ENCODE measurements at places on chromosomes 16 and 17. TPM values are rescaled to one million over a fixed set of nuclear protein-coding genes. Genes with fewer than 3 reads are reported as not detected.

RFWD3 gene
- total RNA-seq = 54.4 TPM

KRTAP17-1 gene
- total RNA-seq = not detected

PRR29 gene
- total RNA-seq = not detected

TNFRSF17 gene
- total RNA-seq = not detected

CACNA1H gene
- total RNA-seq = not detected

TEX14 gene
- not detected for total RNA-seq

CDC27 gene
- 100 TPM for total RNA-seq

NPIPA5 gene
- total RNA-seq = 2.4 TPM

CLEC18A gene
- 0.17 TPM for total RNA-seq

TPSD1 gene
- not detected for total RNA-seq

GRCh38 chr17:40072040-40072734 lies 9.4 kb downstream of the THRA start:
- peak; percentile 78 for DNase-seq

- DNase-seq = no peak
These were observed 208.3 kb downstream of the NPIPB11 start for GRCh38 chr16:29198231-29198630.

GRCh38 chr16:22861580-22861979 lies 47.6 kb downstream of the HS3ST2 start:
- no peak for DNase-seq

DNA sequence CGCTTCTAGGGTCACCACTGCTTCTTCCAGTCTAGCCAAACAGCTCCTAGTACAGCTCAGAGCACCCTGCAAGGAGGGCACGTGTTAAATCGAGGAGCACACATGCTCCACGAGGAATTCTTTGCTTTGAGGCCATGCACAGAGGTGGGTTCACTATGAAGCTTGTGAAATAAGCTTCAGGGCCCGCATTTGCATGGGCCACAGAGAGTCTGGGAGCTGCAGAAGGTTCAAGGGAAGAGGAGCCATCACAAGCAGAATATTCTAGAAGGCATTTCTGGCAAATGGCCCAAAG lies 55.3 kb downstream of the MYH13 start:
- DNase-seq = no peak

DNA sequence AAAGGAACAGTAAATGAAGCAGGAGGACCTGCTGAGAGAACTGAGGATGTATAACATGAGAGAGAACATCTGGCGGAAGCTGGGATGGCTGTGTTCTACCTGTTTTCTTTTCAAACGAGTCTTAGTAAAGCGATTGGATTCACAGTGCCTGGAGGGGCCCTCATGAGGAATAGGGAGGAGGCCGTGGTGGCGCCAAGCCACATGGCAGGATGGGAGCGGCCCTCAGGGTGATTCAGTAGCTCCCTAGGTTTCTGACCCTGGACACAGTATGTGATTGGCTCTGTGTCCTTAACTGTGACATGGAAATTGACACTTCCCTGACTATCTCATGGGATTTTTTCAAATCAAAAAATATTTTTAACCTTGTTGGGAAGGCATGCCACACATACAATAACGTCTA lies 32.1 kb downstream of the USP43 start:
- DNase-seq = no peak

GRCh38 chr16:25625620-25626019 lies 66.1 kb upstream of the HS3ST4 start:
- no peak for DNase-seq

DNA sequence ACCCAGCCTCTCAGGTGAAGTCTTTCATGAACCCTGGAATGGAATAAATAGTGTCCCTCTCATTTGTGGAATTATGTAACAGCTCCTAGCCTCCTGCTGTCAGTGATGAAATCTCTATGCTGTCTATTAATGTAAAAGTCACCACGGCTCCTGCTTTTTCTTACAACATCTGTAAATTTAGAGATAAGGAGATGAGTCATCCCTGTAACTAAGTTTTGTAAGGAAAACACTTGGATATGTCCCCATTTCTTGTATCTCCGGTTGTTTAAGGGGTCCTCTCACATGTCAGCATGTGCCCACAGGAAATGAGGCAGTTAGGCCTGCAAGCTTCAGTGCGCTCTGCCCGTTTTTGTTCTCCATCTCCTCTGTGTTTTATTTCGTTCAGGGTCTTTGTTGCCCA lies 2.8 kb upstream of the NAT9 start:
- no peak for DNase-seq

DNA sequence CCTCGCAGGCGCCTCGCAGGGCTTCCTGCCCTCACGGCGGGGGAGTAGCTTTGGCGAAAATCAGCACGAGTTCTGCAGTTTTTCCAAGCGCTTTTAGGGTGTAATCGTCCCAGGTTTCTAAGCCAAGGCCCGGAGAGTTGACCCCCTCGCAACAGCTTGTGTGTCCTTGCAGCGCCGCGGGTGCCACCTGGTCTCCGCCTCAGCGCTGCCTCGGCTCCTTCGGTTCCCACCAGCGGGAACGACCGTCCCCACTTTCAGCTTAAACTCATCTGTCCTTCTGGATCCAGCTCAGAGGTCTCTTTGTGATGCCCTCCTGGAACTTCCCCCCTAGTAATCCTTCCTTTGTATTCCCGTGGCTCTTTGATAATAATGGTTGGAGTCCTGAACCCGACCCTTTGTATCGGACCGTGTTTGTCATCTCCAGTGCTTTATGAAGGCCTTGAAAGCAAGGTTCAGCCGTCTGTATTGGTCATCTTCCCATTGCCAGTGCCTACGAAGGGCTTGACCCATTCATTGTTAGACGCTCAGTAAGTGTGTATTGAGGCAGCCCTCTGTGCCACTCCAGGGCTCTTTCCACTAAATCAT lies 858 bp upstream of the SMARCE1 start:
- no peak for DNase-seq

GRCh38 chr16:56580391-56581048 lies 8.8 kb upstream of the MT3 start:
- no peak for DNase-seq
